ENCODE measurements at places on chromosomes 7 and 10.

- DNase-seq, result no peak
- peaks cover 3% of the 10 kb centered on the region for H3K27me3 ChIP-seq
- H3K36me3 ChIP-seq, result no peaks in the 10 kb centered on the region
- H3K4me1 ChIP-seq, result no peaks in the 10 kb centered on the region
- no peak overlapping the region for H3K4me3 ChIP-seq
These were observed 71.1 kb upstream of the EMX2 start for GRCh38 chr10:117471344-117471874.

GRCh38 chr7:83271212-83272099 lies 108.8 kb upstream of the PCLO start:
- DNase-seq, result no peak
- H3K27me3 ChIP-seq, result no peaks in the 10 kb centered on the region
- H3K27ac ChIP-seq, result no peak overlapping the region
- H3K4me1 ChIP-seq, result no peaks in the 10 kb centered on the region
- H3K36me3 ChIP-seq, result no peaks in the 10 kb centered on the region

DNA sequence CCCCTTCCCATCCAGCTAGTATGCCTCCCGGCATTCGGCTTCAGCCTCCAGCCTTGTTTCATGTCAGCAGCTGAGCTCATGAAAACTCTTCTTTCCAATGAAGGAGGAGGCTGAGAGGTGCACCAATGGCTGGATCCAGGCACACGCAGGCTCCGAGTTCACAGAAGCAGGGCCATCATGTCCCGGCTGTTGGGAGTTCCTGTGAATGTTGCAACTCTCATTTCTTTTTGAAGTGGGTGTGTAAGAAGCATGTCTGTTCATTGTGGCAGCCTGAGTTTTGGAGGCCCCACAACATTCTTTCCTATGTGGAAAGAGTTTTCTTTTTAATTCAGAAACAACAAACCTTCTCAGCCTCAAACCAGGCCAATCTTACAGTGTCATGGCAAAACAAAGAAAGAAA lies 89.7 kb downstream of the PTPRE start:
- H3K27me3 ChIP-seq, result peaks cover 3% of the 10 kb centered on the region
- peaks cover 4% of the 10 kb centered on the region for H3K4me1 ChIP-seq
- no peak for DNase-seq
- H3K36me3 ChIP-seq, result no peaks in the 10 kb centered on the region

GRCh38 chr10:121880895-121881294 lies 46.9 kb downstream of the ATE1 start:
- no peak overlapping the region for H3K27ac ChIP-seq
- H3K4me1 ChIP-seq, result no peaks in the 10 kb centered on the region
- no peak overlapping the region for H3K4me3 ChIP-seq
- no peaks in the 10 kb centered on the region for H3K36me3 ChIP-seq
- H3K27me3 ChIP-seq, result no peaks in the 10 kb centered on the region

DNA sequence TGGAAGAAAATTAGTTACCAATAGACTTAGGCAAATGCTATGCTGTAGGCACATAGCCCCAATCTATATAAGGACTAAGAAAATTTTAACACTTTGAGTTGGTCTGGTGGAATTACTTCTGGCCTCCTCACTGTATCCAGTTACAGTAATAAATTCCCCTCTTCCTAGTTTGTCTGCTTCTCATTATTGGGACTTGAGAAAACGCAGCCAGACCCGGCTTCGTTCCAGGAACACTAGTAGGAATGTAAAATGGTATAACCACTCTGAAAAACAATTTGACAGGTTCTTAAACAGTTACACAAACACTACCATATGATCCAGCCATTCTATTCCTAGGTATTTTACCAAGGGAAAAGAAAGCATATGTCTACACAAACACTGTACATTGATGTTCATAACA lies 150.2 kb downstream of the VPS50 start:
- no peaks in the 10 kb centered on the region for H3K4me1 ChIP-seq
- no peak for DNase-seq
- no peak overlapping the region for H3K4me3 ChIP-seq
- no peak overlapping the region for H3K27ac ChIP-seq

- DNase-seq, result no peak
- H3K4me1 ChIP-seq, result no peaks in the 10 kb centered on the region
- no peaks in the 10 kb centered on the region for H3K36me3 ChIP-seq
- no peak overlapping the region for H3K4me3 ChIP-seq
- no peaks in the 10 kb centered on the region for H3K27me3 ChIP-seq
These were observed 808.9 kb downstream of the CCSER2 start for GRCh38 chr10:85137253-85137652.

All from CD4-positive, alpha-beta T cell (primary cell).